ENCODE measurements at places on chromosomes 4 and X.

DNA sequence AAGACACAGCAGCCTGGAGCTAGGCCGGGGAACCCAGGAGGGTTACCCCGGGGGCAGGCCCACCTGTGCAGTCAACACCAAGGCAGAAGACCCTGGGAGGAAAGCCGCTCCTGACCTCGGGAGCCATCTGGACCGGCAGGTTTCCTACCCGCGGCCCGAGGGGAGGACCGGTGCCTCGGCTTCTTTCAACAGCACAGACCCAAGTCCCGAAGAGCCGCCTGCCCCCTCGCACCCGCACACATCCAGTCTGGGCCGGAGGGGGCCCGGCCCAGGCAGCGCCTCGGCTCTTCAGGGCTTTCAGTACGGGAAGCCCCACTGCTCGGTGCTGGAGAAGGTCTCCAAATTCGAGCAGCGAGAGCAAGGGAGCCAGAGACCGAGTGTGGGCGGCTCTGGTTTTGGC is 157.8 kb downstream of the SOWAHB start:
- no peak for DNase-seq

DNA sequence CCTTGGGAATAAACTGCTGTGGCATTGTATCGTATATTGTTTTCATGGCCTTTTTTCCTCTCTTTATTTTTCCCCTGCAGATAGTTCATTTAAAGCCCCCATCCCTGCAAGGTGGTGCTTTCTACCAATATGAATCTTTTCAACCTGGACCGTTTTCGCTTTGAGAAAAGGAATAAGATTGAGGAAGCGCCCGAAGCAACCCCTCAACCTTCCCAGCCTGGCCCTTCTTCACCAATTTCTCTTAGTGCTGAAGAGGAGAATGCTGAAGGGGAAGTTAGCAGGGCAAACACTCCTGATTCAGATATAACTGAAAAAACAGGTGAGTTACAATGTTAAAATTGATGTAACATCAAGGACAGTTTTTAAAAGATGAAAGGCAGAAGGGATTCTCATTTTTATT is 601 bp downstream of the SMARCAD1 start:
- no peak for DNase-seq

DNA sequence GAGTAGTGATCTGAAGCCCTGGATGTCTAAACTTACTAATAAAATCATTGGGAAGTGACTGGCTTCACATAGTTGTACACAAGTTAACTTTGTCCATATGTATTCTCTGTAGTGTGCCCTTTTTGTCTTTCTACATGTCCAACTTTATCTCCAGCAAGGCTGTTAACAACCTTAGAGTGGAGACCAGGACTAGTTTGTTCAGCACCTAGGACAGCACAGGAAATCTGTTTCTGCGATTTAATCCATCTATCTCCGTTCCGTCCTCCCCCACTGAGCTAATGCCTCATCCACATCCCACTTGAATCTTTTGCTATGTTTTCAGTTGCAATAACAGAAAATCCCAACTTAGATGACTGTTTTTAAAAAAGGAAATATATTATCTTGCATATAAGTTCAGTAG is 3.4 kb upstream of the ARR3 start:
- no peak for DNase-seq

DNA sequence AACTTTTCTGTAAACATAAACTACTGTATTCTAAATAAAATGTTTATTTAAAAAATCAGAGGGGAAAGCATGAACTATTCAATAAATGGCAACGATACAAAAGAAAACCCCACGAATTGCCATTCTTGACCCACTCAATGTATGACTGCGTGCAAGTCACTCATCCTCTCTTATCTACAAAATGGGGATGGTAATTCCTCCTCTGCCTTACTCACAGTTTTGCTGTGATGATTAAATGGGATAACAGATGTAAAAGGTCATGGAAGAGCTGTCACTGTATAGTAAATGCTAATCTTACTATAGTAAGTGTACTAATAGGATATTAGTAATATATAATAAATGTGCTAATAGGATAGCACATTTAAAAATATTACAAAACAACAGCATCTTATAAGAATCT is 173.4 kb downstream of the SCFD2 start:
- no peak for DNase-seq

- no peak for DNase-seq
Observed at GRCh38 chr4:144714166-144714565, 68.2 kb downstream of the HHIP start.

- no peak for DNase-seq
Observed at GRCh38 chrX:111555406-111555958, 44.0 kb downstream of the SERTM2 start.

Measured in putamen (tissue), 1 donor.